ENCODE measurements at places on chromosomes 12 and 14. TPM values are rescaled to one million over a fixed set of nuclear protein-coding genes. Genes with fewer than 3 reads are reported as not detected.

DNA sequence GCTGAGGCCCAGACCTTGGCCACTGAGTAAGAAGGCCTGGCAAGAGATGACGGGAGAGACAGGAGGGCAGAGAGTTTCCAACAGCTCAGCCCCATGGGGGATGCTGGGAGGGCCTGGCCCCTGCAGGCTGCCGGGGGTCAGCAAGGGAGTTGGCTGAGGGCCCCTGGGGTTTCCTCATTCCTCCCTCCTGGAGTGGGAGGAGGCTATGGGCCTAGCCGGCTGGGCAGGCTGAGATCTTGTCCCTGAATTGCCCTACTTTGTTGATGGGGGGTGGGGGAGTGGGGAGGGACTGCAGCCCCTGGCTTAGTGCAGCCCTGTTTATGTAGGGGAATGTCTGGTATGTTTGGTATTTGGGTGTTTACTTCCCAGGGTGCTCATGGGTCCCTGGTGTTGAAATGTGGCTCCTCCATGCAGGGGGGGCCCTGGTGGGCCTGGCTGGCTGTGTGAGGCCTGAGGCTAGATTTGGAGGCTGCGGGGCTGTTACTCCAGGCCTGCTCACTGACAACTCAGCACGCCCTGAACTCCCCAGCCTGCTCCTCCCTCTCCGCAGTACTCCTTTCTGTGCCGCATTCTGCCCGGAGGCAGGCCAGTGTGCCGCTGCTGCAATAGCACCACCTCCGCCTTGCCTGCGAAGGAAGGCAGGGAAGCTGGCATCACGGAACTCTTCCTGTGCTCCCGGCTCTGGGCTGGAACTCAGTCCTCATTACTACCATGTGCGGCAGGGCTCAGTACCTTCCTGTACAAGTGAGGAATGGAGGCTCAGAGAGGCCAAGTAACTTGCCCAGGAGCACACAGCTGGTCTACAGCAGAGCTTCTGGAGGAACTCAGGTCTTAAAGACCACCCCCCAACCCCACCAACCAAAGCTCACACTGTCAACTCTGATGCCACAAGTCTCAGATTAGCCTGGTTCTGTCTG, 25.3 kb downstream of the JDP2 start:
- no peaks in the 10 kb centered on the region for H3K27me3 ChIP-seq
- peak; percentile 93 for DNase-seq
- peak overlapping the region; percentile 30 for H3K27ac ChIP-seq
- no peaks in the 10 kb centered on the region for H3K36me3 ChIP-seq

DNA sequence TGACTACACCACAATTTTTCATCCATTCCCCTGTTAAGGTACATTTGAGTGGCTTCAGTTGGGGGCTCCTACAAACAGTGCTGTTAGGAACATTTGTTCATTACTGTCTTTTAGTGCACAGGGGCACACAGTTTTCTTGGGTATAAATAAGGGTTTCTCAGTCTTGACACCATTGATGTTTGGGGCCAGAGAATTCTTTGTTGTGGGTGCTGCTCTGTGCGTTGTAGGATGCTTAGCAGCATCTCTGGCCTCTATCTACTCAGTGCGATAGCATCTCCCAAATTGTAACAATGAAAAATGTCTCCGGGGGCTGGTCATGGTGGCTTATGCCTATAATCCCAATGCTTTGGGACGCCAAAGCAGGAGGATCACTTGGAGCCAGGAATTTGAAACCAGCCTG, 153.0 kb upstream of the MYL2 start:
- DNase-seq: no peak
- no peak overlapping the region for H3K4me3 ChIP-seq
- no peaks in the 10 kb centered on the region for H3K27me3 ChIP-seq
- no peaks in the 10 kb centered on the region for H3K4me1 ChIP-seq
- no peak overlapping the region for H3K27ac ChIP-seq
- H3K36me3 ChIP-seq: no peaks in the 10 kb centered on the region

DNA sequence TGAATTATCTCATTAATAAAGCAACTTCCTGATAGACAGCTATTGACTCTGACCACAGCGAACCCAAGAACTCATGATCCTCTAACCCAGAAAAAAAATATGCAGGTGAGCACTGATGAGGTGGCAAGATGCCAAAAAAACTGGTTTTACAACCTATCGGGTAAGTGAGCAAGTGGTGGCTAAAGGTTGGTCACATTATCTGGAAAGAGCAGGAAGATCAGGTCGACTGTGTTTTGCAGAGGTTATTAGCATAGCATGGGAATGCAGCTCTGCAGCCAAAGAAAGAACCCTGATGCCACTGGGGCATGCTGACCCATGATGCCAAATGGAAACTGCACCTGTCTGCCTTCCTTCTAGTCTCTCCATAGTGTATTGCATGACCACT, 23.5 kb downstream of the BHLHE41 start:
- peak; percentile 84 for DNase-seq
- no peak overlapping the region for H3K4me3 ChIP-seq
- no peaks in the 10 kb centered on the region for H3K27me3 ChIP-seq
- no peak overlapping the region for H3K27ac ChIP-seq
- no peaks in the 10 kb centered on the region for H3K4me1 ChIP-seq

The TFCP2 gene
- 14.9 TPM for polyA plus RNA-seq

The GPRC5D gene
- 0.30 TPM for polyA plus RNA-seq

GRCh38 chr12:66050610-66051009, 79.9 kb downstream of the LLPH start:
- H3K4me1 ChIP-seq: no peaks in the 10 kb centered on the region
- no peak overlapping the region for H3K4me3 ChIP-seq
- H3K27ac ChIP-seq: no peak overlapping the region
- H3K36me3 ChIP-seq: no peaks in the 10 kb centered on the region

Measured in lung (tissue), 17 donors.